ENCODE measurements at places on chromosomes 2 and 18.

- no peak for DNase-seq
Measured at GRCh38 chr2:10523406-10524189, 75.5 kb upstream of the ODC1 start.

DNA sequence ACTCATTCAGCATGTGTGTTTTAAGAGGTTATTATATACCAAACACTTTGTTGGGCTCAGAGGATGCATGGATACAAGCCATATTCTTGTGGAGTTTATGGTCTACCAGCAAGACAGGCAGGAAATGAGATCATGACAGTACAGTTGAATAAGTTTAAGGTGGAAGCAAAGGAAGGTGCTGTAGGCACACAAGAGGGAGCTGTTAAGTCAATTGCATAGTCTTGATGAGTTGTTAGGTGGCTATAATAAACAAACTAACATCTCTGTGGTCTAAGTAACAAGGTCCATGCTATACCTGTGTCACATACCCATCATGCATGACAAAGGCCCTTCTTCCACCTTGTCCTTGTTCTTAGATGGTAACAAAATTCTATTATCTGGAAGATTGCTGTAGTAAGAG, 538.3 kb downstream of the CNTNAP5 start:
- no peak for DNase-seq

DNA sequence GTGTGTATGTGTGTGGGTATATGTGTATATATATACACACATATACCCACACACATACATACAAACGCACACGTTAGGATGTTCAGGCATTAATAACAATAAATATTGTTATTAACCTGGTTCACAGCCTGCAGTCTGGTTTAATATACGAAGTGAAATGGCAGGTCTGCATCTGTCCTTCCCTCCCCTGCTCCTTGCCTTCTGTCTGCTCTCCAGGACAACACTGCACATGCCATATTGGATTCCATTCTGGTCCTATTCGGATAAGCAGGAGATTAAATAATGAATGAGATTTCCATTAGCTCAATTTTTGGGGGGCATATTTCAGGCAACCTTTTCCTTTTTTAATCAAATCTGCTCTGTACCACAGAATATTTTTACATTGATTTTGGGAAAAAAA, 158.0 kb downstream of the CELF4 start:
- DNase-seq = no peak

- DNase-seq = peak; percentile 70
Measured at GRCh38 chr18:2337552-2338141, 233.7 kb downstream of the METTL4 start.

- peak; percentile 4 for DNase-seq
Measured at GRCh38 chr2:32632089-32632488, 4.2 kb downstream of the TTC27 start.

GRCh38 chr2:206693399-206694137, 24.6 kb downstream of the DYTN start:
- DNase-seq = peak; percentile 81

- DNase-seq = no peak
Measured at GRCh38 chr2:185316383-185316782, 422.2 kb upstream of the FSIP2 start.

GRCh38 chr2:88880441-88880953, 189.0 kb downstream of the RPIA start:
- DNase-seq = peak; percentile 48

- peak; percentile 17 for DNase-seq
Measured at GRCh38 chr2:30729031-30729430, 78.2 kb downstream of the CAPN13 start.

DNA sequence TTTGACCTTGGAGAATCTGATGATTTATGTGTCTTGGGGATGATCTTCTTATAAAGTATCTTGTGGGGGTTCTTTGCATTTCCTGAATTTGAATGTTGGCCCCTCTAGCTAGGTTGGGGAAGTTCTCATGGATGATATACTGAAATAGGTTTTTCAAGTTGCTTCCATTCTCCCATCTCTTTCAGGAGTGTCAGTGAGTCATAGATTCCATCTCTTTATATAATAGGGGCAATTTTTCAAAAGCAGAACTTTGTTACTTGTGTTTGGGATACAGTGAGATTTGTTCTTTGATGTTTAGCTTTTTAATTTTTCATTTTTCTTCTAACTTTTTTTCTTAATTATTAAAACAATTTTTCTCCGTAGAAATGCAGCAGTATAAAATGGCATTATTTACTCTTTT, 19.4 kb downstream of the TMEM87B start:
- DNase-seq = no peak

DNA sequence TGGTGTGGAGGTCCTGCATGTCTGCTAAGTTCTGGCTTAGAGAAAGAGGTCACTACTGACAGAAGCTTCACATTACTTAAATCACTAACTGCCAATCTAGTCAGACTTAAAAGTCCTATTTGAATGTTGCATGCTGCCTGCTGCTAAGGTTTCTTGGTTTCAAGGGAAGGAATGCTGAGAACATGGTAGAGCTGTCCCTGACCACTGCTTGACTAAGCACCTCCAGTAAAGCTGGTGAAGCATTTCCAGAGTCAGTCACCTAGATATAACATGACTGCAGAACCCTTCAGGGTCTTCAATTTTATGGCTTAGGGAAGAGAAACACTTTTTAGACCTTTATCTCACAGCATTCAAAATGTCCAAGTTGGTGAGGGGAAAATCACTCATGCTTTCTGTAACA, 2178.3 kb upstream of the PIK3C3 start:
- no peak for DNase-seq

DNA sequence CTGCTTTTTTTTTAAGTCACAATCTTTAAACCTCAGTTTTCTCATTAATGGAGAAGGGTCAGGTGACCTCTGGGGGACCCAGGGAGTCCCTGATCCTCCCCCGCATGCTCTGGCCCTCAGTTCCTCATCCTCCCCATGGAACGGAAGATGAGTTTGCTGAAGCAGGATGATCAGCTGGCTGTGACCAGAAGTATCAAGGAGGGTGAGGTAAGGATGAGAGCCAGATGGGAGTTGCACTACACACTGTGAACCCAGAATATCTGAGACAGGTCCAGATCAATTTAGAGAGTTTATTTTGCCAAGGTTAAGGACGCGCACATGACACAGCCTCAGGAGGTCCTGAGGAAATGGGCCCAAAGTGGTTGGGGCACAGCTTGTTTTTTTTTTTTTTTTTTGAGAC, 3.8 kb downstream of the CATIP start:
- DNase-seq = peak; percentile 97

GRCh38 chr2:129901754-129902415, 77.6 kb upstream of the RAB6C start:
- DNase-seq = no peak

DNA sequence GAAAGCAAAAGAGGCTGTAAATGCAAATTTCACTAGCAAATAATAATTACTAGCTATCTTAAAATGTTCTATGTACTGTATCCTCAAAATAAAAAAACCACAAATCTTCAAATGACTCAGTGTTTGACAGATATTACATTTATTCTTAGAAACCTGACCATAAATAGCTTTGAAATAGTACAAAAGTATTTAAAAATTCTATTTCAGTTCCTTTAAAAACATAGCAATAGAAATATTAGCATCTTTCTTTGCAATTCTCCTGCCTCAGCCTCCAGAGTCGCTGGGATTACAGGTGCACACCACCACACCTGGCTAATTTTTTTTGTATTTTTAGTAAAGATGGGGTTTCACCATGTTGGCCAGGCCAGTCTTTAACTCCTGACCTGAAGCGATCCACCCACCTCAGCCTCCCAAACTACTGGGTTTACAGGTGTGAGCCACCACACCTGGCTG, 50.6 kb downstream of the MSH6 start:
- DNase-seq = no peak

DNA sequence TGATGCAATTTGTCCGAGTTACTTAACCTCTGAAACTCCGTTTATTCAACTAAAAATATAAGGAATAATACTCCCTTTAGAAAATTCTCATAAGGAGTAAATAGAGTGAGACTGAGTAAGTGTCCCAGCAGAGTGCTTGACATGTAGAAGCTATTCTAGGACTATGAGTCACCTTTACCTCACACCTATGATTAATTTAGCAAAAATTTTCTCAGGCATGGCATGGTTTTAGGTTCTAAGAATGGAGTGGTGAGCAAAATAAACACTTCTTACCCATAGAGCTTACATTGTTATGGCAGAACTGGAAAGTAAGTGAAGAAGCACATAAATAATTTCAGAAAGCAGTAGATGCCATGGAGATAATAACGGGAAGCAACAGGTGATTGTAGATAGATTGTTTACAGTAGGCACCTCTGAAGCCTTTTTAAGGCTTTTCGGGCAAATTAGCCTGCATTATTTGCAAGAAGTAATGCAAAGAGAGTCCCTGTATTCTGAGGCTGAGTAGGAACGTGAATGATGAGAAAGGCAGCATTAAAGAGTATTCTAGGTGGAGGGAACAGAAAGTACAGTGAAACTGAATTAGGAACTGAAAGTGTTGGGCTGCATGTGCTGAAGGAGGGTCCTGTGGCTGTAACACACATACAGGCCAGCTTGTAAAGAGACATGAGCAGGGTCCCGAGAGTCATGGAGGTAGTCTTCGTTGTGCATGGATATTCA, 209.2 kb downstream of the ZNF407 start:
- DNase-seq = no peak

GRCh38 chr2:46704041-46704440, 211.6 kb downstream of the MCFD2 start:
- peak; percentile 20 for DNase-seq

GRCh38 chr18:24270358-24270936, 127.2 kb downstream of the OSBPL1A start:
- no peak for DNase-seq

DNA sequence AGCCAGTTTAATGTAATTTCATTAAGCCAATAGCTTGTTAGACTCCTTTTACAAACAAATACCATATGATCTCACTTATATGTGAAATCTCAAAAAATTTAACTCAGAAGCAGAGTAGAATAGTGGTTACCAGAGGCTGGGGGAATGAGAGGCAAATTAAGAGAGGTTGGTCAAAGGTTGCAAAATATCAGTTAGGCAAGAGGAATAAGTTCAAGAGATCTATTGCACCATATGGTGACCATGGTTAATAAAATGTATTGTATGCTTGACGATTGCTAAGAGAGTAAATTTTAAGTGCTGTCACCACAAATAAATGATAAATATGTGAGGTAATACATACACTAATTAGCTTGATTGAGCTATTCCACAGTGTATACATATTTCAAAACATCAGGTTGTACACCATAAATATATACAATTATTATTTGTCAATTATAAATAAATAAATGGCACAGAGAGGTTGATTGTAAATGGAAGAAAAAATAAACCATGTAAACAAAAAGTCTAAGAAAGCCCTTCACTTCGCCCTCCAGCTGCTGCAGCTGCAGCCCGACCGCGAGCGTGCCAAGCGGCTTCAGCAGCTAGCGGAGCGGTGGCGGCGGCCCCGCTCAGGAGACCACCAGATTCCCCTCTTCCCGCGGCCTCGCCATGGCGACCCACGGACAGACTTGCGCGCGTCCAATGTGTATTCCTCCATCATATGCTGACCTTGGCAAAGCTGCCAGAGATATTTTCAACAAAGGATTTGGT, 23.0 kb upstream of the ACTR2 start:
- peak; percentile 66 for DNase-seq
